ENCODE measurements at places on chromosomes 1 and 21.

- DNase-seq: no peak
- H3K27me3 ChIP-seq: peaks cover 2% of the 10 kb centered on the region
- H3K4me1 ChIP-seq: no peaks in the 10 kb centered on the region
- H3K36me3 ChIP-seq: no peaks in the 10 kb centered on the region
These were observed 26.4 kb downstream of the LHX4 start for GRCh38 chr1:180256341-180257027.

GRCh38 chr1:107692580-107693345, 272.2 kb downstream of the VAV3 start:
- H3K27ac ChIP-seq: no peak overlapping the region
- H3K4me1 ChIP-seq: no peaks in the 10 kb centered on the region
- DNase-seq: no peak
- H3K4me3 ChIP-seq: no peak overlapping the region
- H3K36me3 ChIP-seq: no peaks in the 10 kb centered on the region

DNA sequence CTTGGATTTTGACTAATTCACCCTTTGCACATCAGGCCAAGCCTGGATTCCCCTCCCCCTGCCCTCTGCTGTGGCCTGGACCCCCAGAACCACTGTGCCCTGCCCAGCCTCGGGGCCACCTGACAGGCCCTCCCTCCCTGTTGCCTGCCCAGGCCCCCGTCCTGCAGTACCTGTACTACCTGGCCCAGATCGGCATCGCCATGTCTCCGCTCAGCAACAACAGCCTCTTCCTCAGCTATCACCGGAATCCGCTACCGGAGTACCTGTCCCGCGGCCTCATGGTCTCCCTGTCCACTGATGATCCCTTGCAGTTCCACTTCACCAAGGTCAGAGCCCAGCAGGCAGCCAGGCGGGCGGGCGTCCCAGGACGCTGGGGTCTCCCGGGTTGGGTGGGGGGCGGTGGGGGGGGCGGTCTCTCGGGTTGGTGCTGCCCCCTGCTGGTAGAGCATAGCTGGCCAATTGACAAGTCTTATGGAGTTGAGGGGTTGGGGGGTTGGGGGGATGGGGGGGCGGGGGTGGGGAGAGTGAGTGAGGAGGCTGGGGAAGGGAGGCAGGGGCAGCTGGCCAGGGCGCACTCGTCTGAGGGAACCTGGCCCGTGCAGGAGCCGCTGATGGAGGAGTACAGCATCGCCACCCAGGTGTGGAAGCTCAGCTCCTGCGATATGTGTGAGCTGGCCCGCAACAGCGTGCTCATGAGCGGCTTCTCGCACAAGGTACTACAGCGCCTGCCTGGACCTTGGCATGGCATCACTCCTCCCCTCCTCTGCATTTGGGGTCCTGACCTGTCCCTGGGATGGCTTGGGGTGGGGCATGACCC, 10.7 kb downstream of the AMPD2 start:
- no peak for DNase-seq
- no peaks in the 10 kb centered on the region for H3K27me3 ChIP-seq
- no peak overlapping the region for H3K4me3 ChIP-seq
- no peaks in the 10 kb centered on the region for H3K4me1 ChIP-seq
- H3K36me3 ChIP-seq: peaks cover 66% of the 10 kb centered on the region
- H3K27ac ChIP-seq: no peak overlapping the region

- H3K27ac ChIP-seq: no peak overlapping the region
- H3K36me3 ChIP-seq: no peaks in the 10 kb centered on the region
- H3K4me1 ChIP-seq: peaks cover 26% of the 10 kb centered on the region
- no peak for DNase-seq
These were observed 172.3 kb downstream of the PBX1 start for GRCh38 chr1:164731161-164731876.

- no peaks in the 10 kb centered on the region for H3K27me3 ChIP-seq
- peaks cover 8% of the 10 kb centered on the region for H3K4me1 ChIP-seq
- no peak for DNase-seq
- H3K27ac ChIP-seq: no peak overlapping the region
These were observed 48.8 kb upstream of the RAP1A start for GRCh38 chr1:111570781-111571181.

DNA sequence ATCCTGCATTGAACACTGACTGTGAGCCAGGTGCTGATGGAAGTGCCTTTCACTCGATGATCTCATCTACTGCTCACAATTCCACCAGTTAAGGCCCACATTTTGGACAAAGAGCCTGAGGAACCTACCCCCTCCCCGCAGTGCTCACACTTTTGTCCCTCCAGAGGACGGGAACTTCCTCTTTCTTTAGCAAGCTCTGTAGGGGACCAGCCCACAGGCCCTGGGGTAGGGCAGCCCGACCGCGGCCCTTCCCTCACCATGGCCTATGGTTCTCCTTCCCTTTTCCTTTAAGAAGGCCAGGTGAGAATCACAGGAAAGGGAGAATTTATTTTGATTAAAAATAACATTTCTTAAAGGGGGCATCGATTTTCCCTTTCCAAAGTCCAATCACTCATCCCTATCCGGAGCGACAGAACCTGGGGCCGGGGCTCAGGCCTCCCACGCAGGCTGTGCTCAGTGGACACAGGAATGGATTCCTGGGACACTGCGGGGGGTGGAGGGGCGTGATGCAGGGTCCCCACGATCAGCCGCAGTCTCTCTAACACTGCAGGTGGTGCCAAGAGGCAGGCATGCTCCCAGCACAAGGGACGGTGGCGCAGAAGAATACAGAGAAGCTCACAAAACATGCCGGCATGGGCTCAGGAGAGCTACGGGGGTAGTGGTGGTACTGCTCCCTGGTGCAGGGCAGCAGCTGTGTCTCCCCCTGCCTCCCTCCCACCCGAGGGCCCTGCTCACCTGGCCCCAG, 8.9 kb upstream of the KCNE1 start:
- no peak overlapping the region for H3K4me3 ChIP-seq
- H3K36me3 ChIP-seq: no peaks in the 10 kb centered on the region
- no peak overlapping the region for H3K27ac ChIP-seq

DNA sequence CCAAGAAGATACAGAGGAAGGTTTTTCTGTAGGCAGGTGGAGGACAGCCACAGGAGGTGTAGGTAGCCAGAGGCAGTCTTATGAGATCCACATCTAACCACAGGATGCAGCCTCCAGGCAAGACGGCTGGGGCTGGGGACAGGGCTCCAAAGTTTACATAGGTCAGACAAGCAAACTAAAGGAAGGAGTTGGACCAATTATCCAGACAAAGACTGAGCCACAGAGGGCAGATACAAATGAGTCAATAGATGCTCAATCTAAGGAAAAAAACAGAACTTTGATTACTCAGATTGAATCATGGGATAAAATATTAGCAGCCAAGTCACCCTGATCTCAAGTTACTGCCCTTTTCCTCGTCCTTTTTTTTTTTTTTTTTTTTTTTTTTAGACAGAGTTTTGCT, 91.6 kb downstream of the RGS7 start:
- no peak overlapping the region for H3K4me3 ChIP-seq
- H3K27ac ChIP-seq: no peak overlapping the region
- H3K36me3 ChIP-seq: no peaks in the 10 kb centered on the region
- no peaks in the 10 kb centered on the region for H3K27me3 ChIP-seq

DNA sequence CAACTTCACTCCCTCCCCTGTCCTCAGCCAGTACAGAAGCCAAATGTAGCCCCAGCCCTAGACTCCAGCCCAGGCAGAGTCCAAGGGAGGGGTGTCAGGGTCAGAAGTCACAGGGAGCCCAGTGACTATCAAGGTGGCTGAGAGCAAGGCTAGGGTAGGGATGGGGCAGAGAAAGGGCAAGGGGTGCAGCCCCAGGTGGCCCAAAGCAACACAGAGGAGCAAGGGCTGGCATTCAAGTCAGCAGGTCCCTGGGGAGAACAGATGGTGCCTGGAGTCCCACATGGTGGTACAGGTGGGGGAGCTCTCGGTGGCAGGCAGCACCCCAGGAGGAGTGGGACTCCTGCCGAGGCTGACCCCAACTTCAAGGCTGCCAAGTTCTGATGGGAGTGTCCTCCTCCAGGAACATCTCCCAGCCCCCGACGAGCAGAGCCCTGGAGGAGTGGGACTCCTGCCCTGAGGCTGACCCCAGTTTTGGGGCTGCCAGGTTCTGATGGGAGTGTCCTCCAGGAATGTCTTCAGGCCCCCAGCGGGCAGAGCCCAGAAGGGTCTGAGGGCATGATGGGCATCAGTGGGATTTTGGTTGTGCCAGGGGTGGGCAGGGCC, 3.7 kb upstream of the DVL1 start:
- H3K27me3 ChIP-seq: no peaks in the 10 kb centered on the region
- no peak overlapping the region for H3K4me3 ChIP-seq
- DNase-seq: no peak
- peaks cover 40% of the 10 kb centered on the region for H3K4me1 ChIP-seq
- peaks cover 5% of the 10 kb centered on the region for H3K36me3 ChIP-seq

DNA sequence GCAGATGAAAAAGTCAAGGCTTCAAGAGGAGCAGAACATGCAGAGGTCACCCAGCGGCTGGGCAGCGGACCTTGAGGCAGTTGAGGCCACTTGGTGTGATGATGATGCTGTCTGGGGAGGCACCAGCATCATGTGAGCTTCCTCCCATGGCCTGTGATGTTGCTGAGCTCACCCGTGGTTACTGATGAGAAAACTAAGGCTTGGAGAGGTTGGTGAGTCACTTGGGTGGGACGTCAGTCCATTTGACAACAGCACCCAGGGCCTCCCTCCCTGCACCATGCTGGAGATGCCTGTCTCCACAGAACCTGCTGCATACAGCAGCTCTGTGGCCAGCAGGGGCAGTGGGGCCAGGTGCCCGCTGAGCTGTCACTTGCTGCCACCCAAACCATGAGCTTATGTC, 146.8 kb downstream of the NPHP4 start:
- DNase-seq: no peak
- no peak overlapping the region for H3K4me3 ChIP-seq
- no peaks in the 10 kb centered on the region for H3K4me1 ChIP-seq
- H3K27me3 ChIP-seq: no peaks in the 10 kb centered on the region

GRCh38 chr1:234737967-234738314, 128.0 kb upstream of the IRF2BP2 start:
- H3K27ac ChIP-seq: no peak overlapping the region
- H3K36me3 ChIP-seq: no peaks in the 10 kb centered on the region
- H3K4me1 ChIP-seq: peaks cover 12% of the 10 kb centered on the region
- no peak overlapping the region for H3K4me3 ChIP-seq

DNA sequence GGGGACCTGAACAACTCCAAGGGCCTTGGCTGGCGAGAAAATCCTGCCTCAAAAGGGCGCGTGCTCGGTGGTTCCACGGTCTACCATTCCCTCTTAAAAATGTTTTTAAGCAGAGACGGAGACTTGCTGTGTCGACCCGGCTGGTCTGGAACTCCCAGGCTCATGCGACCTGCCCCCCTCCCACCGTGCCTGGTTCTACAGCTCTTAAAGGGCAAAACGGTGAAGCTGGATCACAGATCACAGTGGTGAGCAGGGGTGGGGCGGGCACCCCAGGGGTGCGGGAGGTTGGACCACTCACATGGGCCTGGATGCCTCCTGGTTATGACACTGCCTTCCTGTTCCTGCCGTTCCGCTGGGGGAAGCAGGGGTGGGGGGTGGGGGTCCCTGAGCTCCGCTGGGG, 4.2 kb upstream of the C1orf159 start:
- peaks cover 4% of the 10 kb centered on the region for H3K36me3 ChIP-seq
- H3K4me1 ChIP-seq: peaks cover under 1% of the 10 kb centered on the region
- no peak for DNase-seq
- H3K27me3 ChIP-seq: no peaks in the 10 kb centered on the region
- H3K4me3 ChIP-seq: no peak overlapping the region
- H3K27ac ChIP-seq: no peak overlapping the region

- H3K27me3 ChIP-seq: no peaks in the 10 kb centered on the region
- H3K27ac ChIP-seq: no peak overlapping the region
- H3K4me3 ChIP-seq: no peak overlapping the region
- no peaks in the 10 kb centered on the region for H3K4me1 ChIP-seq
- DNase-seq: no peak
- no peaks in the 10 kb centered on the region for H3K36me3 ChIP-seq
These were observed 827.6 kb upstream of the B3GALT2 start for GRCh38 chr1:194014014-194014413.

DNA sequence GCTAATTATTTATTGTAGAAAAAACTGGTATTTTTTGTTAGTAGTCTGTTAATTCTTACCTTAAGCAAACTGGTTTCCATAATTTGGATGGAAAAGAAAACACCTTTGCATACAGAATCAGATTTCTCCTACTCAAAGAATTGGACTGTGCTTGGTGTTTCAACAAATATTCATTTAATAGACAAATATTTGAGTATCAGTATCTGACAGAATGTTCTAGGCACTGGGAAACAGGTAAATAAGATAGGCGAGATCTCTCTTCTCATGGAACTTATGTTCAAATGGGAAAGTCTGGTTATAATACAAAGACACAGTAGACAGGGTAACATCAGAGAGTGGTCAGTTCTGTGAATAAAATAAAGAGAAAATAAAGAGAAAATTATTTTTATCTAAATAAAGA, 119.9 kb downstream of the NOS1AP start:
- no peaks in the 10 kb centered on the region for H3K36me3 ChIP-seq
- H3K27me3 ChIP-seq: no peaks in the 10 kb centered on the region
- H3K4me3 ChIP-seq: no peak overlapping the region
- H3K27ac ChIP-seq: no peak overlapping the region

DNA sequence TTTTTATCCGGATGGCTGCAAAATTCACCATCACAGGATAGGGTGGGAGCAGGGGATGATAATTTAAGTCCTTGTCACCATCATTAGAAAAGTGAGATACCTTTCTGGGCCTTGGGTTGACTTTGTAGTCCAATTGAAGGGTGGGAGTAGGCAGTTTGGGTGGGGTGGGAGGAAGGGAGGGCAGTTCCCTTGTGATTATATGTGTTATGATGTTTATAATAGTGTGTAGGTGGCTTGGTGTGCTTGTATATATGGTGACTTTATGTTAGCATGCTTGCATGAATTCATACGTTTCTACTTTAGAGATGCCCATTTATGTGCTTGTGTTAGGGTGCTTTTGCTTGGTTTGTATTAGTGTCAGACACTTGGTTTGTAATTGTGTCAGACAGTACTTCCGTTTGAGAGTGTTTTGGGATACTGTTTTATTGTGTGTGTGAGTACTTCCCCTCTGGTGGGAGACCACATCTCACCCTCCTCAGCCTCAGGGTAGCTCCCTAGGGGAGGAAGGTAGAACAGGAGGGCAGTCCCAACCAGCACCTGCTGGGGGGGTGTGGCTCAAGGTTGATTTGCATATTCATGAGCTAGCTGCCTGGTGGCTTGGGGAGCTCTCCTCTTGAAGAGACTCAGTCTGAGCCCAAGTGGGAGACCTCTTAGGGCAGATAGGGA, 6.3 kb upstream of the POU3F1 start:
- no peak for DNase-seq
- H3K27me3 ChIP-seq: no peaks in the 10 kb centered on the region
- H3K36me3 ChIP-seq: peaks cover 18% of the 10 kb centered on the region
- peaks cover 35% of the 10 kb centered on the region for H3K4me1 ChIP-seq
- no peak overlapping the region for H3K4me3 ChIP-seq

GRCh38 chr1:40595623-40596022, 64.2 kb downstream of the ZNF684 start:
- no peak overlapping the region for H3K4me3 ChIP-seq
- H3K36me3 ChIP-seq: no peaks in the 10 kb centered on the region
- no peaks in the 10 kb centered on the region for H3K27me3 ChIP-seq
- no peak overlapping the region for H3K27ac ChIP-seq
- DNase-seq: no peak

GRCh38 chr1:212353181-212353580, 61.5 kb downstream of the PACC1 start:
- DNase-seq: no peak
- H3K27ac ChIP-seq: no peak overlapping the region
- H3K4me1 ChIP-seq: no peaks in the 10 kb centered on the region

All from neuronal stem cell (in vitro differentiated cells).